ENCODE measurements at places on chromosomes 2 and 18.

DNA sequence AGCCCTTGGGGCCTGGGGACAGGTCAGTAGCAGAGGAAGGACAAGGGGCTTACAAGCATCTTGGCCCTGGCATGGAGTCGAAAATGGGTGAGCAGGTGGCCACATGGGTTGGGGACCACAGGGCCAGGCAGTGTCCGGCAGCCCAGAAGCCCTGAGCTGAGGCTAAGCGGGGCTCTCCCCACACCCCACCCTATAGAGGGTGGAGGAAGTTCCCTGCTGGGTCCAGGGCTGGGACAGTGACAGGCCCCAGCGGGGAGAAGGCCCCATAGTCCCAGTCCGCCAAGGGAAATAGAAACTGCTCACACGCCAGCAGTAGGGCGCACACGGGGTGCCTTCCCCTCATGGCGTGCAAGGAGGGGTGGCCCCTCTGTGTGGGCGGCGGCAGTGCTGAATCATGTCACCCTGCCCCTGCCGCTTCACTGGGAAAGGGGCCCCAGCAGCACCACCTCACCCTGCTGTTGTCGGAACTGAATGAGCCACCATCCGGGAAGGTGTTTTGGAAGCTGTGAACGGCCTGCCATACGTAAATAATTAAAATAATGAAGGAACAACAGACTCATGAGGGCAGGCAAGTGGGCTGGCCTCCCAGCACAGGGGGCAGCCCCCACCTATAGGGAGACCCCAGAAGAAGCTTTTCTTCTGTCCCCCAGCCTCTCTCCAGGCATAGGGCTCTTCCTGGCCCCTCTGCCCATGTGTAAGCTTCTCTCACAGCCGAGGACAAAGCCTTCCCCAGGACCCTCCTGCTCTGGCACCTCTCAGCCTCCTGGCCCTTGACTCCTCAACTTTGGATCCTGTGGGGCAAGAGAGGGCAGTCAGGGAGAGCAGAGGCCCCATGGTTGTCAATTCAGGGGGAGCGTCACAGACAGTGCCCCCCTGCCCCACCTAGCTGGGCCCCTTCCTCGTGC is 12.7 kb upstream of the DUSP2 start:
- DNase-seq, result no peak

- no peak for DNase-seq
Measured at GRCh38 chr2:227908266-227909054, 37.0 kb downstream of the DAW1 start.

DNA sequence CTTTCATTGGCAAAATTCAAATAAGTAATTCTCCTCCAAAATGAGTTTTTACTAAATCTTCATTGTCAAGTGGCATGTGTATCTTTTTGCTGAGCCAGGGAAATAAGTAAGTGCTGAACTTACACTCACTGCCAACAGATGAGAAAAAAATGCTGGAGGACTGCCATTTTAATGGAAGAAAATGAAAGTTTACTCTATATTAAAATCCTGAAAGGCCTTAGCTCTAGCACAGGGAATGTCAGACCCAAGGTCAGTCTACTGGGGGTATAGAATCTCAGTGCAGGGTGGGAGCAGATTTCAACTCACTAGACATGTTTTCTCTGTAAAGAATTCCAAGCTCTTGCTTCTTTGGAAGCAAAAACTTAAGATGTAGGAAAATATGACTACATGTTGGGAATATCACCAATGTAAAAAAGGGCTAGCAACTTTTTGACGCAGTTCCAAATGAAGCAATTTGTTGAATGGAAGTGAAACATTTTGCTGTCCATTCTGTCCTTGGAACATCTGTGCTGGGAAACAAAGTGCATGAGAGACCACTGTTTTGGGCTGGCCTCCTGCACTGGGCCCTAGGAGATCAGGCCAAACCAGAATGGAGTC is 127.0 kb downstream of the ST6GAL2 start:
- no peak for DNase-seq

DNA sequence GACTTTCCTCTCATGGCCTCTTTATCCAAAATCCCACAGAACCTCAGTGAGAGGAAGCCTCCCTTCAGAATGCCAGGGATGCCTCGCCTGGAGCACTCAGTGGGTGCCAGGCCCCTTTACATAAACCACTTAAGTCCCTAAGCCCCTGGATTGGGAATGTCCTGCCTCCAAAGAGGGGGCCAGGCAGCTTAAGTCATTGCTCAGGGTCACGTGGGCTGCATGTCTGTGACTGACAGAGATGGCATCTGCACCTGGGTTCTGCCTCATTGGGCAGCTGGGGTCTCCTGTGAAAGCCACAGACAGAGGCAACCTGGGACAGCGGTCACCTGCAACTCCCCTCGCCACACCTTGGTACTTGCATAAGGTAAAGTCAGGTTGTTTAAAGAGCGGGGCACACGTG is 93.5 kb downstream of the MYT1L start:
- DNase-seq, result no peak

DNA sequence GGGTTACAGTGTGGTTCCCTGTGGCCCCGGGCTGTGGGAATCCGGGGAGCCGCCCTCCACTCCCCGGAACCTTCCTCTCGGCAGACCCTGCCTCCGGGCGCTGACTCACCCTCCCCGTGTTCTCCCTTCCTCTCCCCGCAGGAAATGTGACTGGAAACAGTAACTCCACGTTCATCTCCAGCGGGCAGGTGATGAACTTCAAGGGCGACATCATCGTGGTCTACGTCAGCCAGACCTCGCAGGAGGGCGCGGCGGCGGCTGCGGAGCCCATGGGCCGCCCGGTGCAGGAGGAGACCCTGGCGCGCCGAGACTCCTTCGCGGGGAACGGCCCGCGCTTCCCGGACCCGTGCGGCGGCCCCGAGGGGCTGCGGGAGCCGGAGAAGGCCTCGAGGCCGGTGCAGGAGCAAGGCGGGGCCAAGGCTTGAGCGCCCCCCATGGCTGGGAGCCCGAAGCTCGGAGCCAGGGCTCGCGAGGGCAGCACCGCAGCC is 59.5 kb downstream of the TNFRSF11A start:
- DNase-seq, result no peak

GRCh38 chr2:130341562-130342019 is 1.1 kb upstream of the IMP4 start:
- no peak for DNase-seq

DNA sequence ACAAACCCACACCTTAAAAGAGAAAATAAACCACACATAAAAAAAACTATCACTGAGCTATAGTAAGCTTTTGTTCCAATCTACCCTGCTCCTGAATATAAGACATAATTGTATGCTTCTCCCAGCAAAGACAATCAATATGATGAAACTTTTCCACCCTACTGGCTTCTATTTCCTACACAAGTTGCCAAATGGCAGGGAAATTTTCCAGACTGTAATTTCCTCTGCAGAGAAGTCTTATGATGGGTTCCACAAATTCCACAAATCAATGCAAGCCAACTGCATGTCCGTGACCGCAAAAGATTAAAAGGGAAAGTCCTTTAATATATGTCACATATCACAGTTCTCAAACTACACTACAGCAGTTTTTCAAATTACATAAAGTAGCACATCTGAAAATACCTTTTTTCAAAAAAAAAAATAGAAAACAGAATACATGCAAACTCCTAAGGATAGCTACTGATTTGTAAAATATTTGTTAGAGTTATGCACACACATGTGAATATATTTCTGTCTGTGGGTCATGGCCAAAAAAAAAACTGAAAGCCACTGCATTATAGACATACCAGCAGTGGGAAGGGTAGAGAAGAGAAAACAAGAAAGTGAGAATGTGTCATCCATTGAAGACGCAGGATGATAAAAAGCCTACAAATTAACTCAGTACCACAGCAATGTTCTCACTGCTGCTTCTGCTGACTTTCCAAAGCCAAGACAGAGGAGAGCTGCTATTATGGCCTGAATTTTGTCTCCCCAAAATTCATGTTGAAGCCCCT is 61.4 kb downstream of the RPL31 start:
- no peak for DNase-seq
